SJCRH30 (cell line): ENCODE measurements at places on chromosomes 5 and 9. TPM values are rescaled to one million over a fixed set of nuclear protein-coding genes. Genes with fewer than 3 reads are reported as not detected.
A peak's percentile ranks its signal among the peaks of the same experiment; 100 is the strongest.

GRCh38 chr9:673966-674526, 167.5 kb upstream of the DMRT1 start:
- DNase-seq = no peak

- no peak for DNase-seq
These were observed 63.4 kb downstream of the RAPGEF1 start for GRCh38 chr9:131676431-131676972.

DNA sequence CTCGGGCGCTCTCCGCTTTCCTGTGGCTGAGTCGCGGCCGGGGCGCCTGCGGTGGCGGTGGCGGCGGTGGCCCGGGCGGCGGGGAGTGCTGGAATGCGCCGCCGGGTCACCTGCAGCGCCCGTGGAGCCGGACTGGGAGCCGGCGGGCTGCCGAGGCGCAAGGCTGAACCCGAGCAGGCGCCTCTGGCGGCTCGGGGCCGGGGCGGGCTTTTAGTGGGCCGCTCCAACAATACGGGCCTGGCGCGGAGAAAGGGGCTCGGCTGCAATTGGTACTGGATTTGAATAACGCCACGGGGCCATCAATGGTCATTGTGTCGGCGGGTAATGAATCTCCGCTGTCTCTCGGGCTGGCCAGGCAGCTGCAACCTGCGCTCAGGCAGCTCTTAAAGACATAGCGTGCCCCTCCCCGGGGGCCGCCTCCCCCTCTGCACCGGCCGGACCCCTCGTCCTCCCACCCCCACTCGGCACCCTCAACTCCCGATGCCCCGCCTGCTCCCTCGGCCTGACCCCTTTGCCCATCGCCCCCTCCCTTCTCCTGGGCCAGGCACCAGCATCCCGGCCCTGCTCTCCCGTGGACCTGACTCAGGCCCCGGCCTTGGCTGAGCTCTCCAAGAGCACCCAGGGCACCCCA, 22.1 kb downstream of the URM1 start:
- no peak for DNase-seq

GRCh38 chr9:69425136-69425801, 100.3 kb downstream of the ENTREP1 start:
- peak; percentile 41 for DNase-seq

GRCh38 chr9:98087420-98088354, 31.2 kb downstream of the NANS start:
- no peak for DNase-seq

The ZBED3 gene
- 2.8 and 3.8 TPM in 2 replicates for total RNA-seq

The FOXD4L6 gene
- 0.18 TPM in 1 of 2 replicates, not detected in the other for total RNA-seq

The PIP5KL1 gene
- 0.20 and 0.51 TPM in 2 replicates for total RNA-seq

The ANKRD18A gene
- total RNA-seq = 9.8 and 10.5 TPM in 2 replicates
